ENCODE measurements at places on chromosomes 2 and 18.

DNA sequence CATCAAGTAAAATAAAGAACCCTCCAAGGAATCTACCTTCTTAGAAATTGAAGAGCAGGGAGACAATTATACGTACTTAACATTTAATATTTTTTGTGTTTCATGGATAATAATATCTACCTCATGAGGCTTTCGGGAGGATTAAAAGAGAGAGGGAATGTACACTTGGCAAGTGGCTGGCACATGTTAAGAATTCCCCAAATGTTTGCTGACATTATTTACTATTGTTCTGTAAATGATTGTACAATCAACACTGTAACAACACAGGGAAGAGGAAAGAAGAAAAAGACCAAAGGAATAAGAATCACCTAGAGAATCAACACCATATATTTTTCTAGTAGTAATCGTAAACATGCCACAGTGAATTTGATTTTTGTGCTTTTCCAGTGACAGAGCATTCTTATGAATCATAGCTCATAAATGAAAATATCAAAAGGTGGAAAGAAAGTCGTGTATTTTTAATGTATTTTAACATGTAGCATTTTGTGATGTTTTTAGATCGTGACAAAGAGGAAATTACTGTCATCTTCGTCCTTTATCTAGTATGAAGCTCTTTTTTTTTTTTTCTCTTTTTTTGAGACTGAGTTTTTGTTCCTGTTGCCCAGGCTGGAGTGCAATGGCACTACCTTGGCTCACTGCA, 67.3 kb downstream of the B3GNT2 start:
- no peak for DNase-seq

- no peak for DNase-seq
These were observed 146.1 kb upstream of the DLX2 start for GRCh38 chr2:172248785-172249187.

GRCh38 chr2:229780856-229781773, 66.8 kb upstream of the DNER start:
- peak; percentile 48 for DNase-seq

- DNase-seq: no peak
These were observed 209.6 kb downstream of the HDAC4 start for GRCh38 chr2:239190921-239191885.

DNA sequence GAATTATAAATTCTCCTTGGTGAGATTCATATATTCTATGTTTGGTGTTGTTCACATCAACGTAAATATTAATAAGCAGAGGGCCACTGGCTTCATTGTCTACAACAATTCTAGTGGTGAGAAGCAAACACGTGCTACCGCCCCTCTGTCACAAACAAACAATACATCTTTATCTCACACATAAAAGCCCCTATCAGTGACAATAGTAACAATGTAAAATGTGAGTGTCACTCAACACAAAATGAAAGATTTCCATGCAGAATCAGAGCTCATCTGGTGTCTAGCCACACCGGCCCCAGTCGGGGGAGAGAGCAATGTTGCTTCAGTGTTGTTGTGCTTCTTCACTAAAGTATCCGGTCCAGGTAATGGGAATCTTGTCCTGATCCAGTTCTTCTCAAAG, 932.6 kb downstream of the SOCS6 start:
- no peak for DNase-seq

GRCh38 chr18:52546686-52547346, 206.8 kb downstream of the DCC start:
- DNase-seq: no peak

- DNase-seq: no peak
These were observed 172.2 kb upstream of the SCN7A start for GRCh38 chr2:166665991-166666940.

GRCh38 chr2:236946871-236947270, 138.8 kb upstream of the COPS8 start:
- no peak for DNase-seq

Measured in inflammatory macrophage (primary cell).